Left cardiac atrium (tissue), 4 donors: ENCODE measurements at places on chromosomes 6 and 20. TPM values are rescaled to one million over a fixed set of nuclear protein-coding genes. Genes with fewer than 3 reads are reported as not detected.

GRCh38 chr6:14020551-14020950 is 95.8 kb downstream of the RNF182 start:
- no peak for DNase-seq

DNA sequence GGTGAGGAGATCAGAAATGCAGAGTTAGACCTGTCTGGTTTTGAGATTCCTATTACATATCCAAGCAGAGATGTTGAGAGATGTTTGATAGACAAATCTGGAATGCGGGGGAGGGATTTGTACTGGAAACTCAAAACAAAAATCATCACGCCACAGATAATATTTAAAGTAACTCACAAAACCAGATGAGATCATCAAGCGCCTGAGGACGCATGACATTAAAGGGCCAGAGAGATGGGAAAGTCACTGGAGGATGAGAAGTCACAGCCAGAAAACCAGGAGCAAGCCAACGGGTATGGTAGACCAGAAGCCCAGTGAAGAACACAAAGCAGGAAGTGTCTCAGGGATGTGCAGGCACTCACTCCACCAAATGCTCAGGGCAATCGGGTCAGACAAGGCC is 87.7 kb downstream of the DLL1 start:
- no peak for DNase-seq

DNA sequence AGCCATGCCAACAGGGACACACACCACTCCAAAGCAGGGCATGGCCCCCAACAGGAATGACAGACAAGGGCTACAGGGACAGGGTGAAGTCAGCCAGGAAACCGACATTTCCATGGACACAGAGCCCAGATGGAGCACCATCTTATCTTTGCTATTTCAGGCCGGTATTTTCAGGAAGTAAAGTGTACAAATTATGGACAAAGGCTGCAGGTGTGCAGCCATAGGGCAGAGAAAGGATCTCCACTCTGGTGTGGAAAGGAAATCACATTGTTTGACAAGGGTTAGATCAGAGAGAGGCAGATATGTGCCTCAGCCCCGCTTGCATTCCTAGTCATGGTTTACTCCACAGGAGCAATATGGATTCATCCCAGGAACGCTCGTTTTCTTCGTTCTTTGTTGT is 81.7 kb upstream of the SLC22A23 start:
- no peak for DNase-seq

GRCh38 chr6:37745748-37746147 is 48.1 kb upstream of the MDGA1 start:
- no peak for DNase-seq

DNA sequence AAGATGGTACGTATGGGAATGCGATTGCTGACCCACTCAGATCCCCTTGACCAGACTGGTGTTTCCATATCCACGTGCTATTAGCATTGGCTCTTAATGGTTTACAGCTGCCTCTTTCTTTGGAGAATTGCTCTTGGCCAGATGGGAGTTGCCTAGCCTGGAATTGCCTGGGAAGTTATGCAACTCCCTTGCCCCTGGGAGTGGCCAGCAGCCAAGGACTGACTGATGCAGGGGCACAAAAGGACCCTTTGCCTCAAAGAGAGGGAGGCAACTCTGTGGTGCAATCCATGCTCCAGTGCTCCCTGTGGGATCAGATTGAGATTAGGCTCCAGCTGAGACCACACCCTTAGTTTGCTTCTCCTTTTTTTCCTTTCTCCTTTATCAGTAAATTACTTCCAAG is 203.5 kb upstream of the JAG1 start:
- peak; percentile 77 for DNase-seq

GRCh38 chr6:74333406-74333805 is 637.4 kb downstream of the CD109 start:
- DNase-seq: no peak

DNA sequence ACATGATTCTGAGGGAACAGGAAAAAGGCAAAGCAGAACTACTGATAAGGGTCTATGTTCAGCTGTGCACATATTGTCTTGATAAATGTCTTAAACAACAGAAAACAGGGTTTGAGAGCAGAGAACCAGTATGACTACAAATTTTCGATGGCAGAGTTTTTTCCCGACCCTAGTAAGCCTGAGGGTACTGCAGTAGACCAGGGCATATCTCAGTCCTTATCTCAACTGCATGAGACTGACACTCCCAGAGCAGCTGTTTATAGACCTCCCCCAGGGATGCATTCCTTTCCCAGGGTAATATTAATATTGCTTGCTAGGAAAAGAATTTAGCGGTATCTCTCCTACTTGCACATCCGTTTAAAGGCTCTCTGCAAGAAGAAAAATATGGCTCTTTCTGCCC is 1176.8 kb upstream of the ADGRB3 start:
- DNase-seq: no peak

DNA sequence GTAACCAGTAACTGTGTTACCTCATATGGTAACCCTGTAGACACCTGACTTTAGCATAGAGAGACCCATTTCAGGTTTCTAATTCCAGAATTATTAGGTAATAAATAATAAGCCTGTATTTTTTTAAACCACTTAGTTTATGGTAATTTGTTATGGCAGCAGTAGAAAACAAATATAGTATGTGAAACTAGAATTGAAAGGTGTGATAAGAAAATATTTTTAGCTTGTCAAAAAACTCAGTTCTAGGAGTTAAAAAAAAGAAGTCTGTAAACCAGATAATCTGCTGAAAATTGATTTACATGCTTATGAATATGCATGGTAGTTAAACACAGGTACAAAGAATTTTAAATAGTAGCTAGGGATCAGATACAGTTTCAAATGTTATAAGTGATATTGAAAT is 695.0 kb upstream of the GJE1 start:
- DNase-seq: no peak

DNA sequence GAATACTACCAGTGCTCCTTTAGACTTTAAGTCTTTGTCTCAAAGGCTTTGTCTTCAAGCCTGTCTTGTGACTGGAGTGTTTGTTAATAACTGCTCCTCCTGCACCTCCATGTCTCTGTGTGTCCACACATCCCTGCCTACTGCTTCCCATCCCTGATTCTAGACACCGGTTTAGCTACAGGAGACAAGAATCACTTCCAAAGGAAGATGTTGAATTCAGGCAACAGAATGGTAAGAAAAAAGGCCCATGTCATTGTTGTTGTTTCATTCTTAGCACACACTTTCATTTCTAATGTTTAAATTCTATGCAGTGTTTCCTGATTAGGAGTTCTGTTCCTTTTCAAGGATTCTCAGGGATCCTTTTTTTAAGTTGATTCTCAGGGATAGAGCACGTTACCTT is 293.6 kb upstream of the STXBP5 start:
- no peak for DNase-seq

DNA sequence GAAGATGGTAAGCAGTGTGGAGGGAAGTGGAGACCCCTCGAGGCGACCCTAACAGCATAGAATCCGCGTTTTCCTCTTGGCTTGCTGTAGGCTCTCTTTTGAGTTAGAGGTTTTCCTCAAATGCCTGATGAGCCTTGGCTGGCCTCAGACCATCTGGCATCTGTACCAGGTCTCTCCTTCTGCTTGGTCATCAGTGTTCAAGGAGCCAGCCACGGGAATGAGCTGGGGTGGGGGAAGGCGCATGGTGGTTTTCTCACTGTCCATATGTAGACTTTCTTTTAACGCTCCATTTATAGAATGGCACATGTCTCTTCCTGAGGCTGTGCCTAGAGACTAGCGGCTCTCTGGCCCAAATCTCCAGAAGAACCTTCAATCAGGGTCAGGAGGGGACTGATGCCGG is 8.1 kb upstream of the GUCA1A start:
- DNase-seq: no peak

DNA sequence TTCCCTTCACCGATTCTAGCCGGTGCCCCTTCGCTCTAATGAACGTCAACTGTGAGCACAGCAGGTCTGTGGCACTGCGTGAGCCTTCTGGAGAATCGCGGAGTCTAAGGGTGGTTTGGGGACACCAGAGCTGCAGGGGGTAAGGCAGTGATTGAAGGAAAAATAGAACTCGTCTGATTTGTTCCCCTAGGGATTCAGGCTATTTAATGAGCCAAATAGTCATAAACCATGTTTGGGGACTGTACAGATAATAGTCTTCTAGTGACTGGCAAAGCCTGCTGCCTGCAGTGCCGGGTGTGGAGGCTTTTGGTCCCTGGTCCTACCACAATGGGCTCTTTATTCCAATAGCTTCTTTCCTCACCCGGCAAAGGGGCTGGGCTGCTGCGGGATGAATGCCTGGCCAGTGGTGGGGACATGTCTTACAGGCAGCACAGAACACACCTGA is 11.1 kb upstream of the NTSR1 start:
- DNase-seq: no peak

- DNase-seq: peak; percentile 36
These were observed 45.7 kb downstream of the RAMACL start for GRCh38 chr6:166540631-166541331.

- DNase-seq: no peak
These were observed 3.5 kb upstream of the BPI start for GRCh38 chr20:38300438-38300837.

DNA sequence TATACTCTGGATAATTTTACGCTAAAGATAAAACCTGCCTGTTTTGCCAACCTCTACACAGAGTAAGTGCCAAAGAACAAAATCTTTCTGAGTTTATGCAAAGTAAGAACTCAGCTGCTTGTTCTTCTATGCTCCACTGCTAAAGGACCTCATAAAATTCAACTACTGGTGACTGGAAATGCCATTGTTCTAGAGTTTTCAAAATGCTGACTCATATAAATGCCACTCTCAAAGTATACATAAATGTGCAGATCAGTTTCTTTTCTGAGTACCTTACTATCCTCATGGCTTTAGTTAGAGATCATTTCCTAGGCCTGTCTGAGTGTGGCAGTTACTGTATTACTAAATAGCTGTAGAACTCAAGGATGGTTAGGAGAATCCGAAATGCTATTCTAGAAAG is 45.6 kb downstream of the LYRM4 start:
- DNase-seq: no peak

GRCh38 chr6:27468334-27468733 is 4.6 kb downstream of the ZNF184 start:
- DNase-seq: no peak

DNA sequence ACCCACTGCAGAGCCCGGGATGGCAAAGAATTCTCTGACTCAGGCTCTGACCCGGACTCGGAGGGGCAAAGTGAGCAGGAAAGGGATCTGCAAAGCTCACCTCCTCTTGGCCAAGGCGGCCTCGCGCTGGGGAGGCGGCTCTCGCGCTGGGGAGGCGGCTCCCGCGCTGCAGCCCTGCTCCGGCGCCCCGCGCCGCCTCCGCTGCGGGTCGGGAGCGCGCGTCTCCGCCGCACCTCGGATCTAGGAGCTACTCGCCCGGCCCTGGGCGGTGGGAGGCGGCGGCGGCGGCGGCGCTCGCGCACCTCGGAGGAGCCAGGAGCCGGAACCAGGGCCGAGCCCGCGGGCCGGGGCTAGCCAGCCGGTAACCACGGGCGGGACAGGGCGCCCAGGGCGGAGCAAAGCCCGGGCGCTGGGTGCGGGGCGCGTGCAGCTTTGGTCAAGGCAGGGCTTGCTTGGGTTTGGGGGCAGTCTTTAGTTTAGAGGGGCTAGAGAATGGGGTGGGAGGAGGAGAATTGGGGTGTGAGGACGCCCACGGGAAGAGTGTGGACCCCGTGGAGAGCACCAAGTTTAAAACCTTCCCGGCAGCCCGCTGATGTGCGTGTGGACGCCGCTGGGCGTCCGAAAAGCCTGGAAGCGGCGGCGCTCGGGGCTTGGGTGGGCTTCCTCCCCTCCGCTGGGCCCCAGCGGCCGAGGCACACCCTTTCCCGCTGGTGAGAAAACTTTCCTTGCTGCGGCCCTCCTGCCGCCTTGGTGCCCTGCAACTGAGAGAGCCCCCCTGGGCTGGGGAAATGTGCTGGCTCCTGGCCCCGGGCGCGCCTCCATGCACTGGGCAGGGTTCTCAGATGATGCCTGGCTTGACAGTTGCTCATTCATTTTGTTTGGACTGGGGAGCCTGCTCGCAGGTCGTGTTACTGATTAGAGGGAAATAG is at the start of gene MRAP2:
Gene MRAP2, plus strand, starts transcription at position 250 of the 929 bp plus-strand sequence. CDS start 21,547 bp downstream, outside the sequence.
- DNase-seq: peak; percentile 41

DNA sequence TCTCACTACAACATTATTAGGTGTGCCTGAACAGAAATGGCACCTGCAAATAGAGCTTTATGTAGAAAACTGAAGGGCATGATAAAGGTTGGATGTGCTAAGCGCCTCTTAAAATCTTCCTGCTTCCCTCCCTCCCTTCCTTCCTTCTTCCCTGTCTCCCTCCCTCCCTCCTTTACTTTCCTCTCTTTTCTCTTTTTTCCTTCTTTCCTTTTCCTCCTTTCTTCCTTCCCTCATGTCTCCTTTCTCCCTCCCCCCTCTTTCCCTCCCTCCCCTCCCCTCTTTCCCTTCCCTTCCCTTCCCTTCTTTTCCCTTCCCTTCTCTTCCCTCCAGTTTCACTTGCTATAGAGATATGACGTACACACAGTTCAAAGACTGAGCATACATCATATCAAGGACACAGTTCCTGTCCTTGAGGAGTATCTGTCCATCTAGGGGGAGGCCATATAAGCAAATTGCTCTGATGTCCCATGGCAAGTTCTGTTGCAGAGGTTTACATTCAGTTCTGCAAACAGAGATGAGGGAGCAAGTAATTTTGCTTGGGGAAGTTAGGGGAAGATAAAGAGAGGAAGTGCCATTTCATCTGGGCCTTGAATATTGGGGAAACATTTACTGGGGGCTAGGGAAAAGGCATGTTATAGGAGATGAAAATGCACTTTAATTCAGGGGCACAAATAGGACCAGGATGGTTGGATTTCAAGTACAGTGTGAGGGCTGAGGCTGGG is 79.0 kb upstream of the EEF1E1 start:
- DNase-seq: no peak

DNA sequence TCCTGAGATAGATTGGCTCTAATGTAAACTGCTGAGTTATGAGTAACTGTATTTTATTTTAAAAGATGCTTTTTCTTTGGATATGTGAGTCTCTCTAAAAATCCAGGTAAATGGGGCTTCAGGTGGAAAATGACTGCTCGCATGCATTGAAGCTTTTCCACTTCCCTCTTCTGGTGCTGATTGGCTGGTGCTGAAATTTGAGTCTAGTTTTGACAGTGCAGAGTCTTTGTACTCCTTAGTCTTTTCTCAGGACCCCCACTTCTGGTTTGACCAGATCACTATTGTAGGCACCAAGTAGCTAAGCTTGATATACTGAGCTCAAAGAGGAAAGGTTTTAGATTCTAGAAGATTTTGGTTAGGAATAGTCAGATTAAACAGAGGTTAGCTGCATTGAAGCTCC is 60.7 kb upstream of the TULP4 start:
- DNase-seq: no peak

SAMD5 gene
- 2.1 TPM for total RNA-seq

DOP1A gene
- 14.3 TPM for total RNA-seq

AVP gene
- total RNA-seq: not detected

CFB gene
- 113 TPM for total RNA-seq

OR12D1 gene
- not detected for total RNA-seq

FLRT3 gene
- 3.1 TPM for total RNA-seq

MUC22 gene
- total RNA-seq: 0.06 TPM

POU3F2 gene
- 0.03 TPM for total RNA-seq

WFDC12 gene
- total RNA-seq: not detected
